ENCODE measurements at places on chromosomes 1 and 21. TPM values are rescaled to one million over a fixed set of nuclear protein-coding genes. Genes with fewer than 3 reads are reported as not detected.
A peak's percentile ranks its signal among the peaks of the same experiment; 100 is the strongest.

C1QC gene
- not detected for total RNA-seq

RPE65 gene
- not detected for total RNA-seq

C4BPB gene
- total RNA-seq = 1.7 TPM

OR2M3 gene
- not detected for total RNA-seq

MAP10 gene
- total RNA-seq = 3.1 TPM

TSPEAR gene
- not detected for total RNA-seq

KCNE2 gene
- total RNA-seq = not detected

LRRC8B gene
- total RNA-seq = 11.8 TPM

ARHGAP29 gene
- not detected for total RNA-seq

KRTAP11-1 gene
- total RNA-seq = not detected

C8A gene
- total RNA-seq = not detected

RIPK4 gene
- not detected for total RNA-seq

DNA sequence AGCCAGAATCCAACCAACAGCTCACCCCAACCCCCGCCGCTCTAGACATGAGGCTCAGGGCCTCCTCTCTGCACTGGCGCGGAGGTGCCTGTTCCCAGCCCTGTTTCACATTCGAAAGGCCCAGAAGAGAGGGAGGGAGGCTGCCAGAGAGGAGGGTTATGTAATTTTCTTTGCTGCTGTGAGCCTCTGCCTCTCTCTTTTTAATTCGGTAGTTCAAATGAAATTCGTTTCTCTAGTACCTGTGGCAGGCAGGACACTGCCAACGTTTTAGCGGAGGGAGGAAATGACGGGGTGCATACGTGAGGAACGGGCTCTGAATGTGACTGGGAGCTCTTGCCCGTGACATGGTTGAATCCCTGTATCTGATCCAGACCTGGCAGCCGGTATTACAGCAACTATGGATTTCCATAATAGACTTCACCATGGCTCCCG is 9.4 kb downstream of the PRDM16 start:
- DNase-seq = no peak

DNA sequence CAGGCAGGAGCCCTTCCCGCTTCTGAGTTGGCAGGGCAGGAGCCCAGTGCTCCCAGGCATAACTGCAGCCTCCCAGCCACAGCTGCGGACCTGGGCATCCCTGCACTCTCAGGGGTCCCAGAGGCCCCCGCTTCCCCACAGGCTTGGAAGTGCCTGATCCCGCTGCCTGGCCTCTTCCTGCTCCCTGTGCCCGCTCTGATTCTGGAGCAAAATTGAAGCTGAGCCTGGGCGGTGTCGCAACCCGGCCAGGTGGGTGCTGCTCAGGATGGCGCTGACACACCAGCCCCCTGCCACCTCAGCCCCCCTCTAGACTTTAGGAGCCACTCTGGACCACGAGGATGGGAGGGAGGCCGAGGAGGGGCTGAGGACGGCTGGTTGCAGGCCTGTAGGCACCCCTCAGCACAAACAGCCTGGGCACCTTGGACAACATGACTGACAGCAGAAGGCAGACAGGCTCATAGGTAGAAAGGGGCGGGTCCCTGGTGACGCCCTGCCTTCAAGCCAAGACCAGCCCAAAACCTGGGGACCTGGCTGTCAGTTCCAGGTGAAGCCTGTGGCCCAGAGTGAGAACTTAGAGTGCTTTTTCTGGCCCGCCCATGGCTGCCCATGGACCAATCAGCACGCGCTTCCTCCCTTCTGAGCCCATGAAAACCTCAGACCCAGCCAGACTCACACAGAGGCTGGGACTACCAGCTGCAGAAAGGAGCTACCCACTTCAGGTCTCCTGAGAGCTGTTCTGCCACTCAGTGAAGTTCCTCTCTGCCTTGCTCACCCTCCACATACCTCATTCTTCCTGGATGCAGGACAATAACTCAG is 7.2 kb downstream of the HLCS start:
- DNase-seq = no peak

GRCh38 chr1:47508702-47509431 is 71.0 kb downstream of the FOXD2 start:
- DNase-seq = no peak

DNA sequence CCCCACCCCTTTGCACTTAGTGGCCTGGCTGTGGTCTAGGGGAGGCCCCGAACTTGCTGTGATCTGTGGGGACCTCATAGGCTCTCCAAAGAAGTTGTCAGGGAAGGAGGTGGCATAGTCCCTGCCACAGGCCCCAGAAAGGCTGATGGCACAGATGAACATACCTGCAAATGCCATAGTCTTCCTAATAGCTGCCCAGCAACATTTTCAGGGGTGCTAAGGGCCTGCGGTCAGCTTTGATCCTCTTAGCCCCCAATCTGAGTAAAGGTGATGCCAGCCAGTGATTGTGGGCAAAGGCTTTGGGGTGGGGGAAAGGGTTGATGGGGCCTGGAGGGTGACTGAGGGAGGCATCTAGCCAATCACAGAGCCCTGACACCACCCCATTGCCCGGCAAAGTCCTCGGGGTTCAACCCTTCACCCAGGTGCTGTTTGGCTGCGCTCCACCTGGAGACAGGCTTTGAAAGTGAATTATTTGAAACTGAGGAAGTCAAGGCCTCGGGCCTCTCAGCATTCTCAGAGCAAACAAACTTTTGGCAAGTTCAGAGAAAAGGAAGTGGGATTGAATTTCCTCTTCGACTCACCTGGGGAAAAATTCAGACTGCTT is 35.8 kb downstream of the PAX7 start:
- DNase-seq = no peak

DNA sequence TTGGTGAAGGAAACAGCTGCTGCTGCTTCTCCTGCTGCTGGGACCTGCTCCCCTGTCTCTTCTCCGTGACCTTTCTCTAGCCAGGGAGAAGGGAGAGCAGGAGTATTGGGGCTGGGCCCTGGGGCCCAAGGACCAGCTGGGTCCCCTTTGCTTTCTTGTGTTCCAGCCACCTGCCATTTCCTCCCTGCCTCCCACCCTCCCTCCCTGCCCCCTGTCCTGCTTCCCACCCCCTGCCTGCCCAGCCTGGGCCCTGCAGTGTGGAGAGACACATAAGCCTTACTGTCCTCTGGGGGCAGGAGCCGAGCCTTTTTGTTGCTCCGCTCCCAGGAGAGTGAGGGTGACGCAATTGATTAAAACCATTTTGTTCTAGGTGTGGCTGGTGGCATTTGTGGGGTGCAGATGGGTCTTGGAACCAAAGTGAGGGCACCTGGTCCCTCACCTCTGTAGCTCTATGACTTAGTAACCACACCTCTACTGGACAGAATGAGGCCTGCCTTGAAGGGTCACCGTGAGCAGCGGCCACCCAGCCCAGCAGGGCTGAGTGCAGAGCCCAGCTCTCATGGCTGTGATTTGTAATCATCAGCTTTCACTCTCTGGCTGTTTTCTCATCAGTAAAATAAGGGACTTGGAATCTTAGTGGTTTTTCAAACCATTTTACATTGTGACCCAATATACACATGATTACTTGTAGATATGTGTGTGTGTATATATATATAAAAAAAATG is 13.9 kb upstream of the TMEM222 start:
- DNase-seq = no peak

GRCh38 chr1:206472454-206472853 is 2.2 kb downstream of the IKBKE start:
- DNase-seq = peak; percentile 60

GRCh38 chr21:42486531-42486930 is 9.5 kb downstream of the RSPH1 start:
- DNase-seq = no peak

GRCh38 chr1:8078176-8078671 is 52.1 kb upstream of the ERRFI1 start:
- DNase-seq = no peak

DNA sequence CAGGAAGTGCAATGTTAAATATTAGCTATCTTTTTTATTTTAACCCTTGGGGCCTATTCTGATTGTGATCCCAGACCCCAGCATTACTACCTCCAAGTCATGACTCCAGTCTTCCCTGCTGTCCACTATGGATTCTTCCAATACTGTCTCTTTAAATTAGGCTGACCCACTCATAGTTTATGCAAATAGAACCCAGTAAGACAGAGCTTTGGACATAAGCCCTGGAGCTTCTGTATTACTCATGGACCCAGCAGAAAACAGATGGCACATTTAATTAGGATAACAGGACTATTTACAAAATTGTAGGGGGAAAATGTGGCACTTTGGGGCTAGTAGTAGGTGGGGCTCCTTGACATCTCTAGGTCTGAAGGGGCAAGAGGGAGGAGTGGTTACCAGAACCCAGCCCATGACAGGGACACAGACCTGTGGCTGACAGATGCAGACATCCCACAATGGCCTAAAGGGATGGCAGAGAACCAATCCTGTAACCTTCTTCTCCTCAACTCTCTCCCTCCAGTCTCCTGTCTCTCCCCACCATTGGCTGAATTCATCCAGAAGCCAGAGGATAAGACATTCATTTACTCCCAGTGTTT is 233.5 kb downstream of the OMA1 start:
- DNase-seq = no peak

- DNase-seq = no peak
These were observed 63.7 kb upstream of the CAMK1G start for GRCh38 chr1:209519786-209520185.

DNA sequence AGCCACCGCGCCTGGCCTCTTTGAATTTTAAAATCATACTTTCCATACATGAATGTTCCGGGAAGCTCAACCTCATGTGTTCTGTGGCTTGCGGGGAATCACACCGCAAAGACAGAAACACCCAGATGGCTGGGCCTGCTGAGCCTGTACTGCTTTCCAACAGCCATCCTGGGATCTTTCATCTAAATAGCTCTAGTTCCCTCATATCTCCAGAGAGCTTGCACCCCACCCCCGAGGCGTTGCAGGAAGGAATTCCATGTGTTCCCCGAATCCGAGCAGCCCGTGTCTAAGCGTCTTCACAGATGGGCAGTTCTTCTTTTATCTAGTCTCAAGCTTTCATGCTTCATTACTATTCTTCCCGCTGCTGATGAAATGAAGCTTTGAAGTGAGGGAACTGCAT is 66.4 kb downstream of the IGSF21 start:
- no peak for DNase-seq

GRCh38 chr1:238143038-238143437 is 252.3 kb upstream of the ZP4 start:
- no peak for DNase-seq

GRCh38 chr1:214259353-214259977 is 21.5 kb upstream of the SMYD2 start:
- DNase-seq = no peak

DNA sequence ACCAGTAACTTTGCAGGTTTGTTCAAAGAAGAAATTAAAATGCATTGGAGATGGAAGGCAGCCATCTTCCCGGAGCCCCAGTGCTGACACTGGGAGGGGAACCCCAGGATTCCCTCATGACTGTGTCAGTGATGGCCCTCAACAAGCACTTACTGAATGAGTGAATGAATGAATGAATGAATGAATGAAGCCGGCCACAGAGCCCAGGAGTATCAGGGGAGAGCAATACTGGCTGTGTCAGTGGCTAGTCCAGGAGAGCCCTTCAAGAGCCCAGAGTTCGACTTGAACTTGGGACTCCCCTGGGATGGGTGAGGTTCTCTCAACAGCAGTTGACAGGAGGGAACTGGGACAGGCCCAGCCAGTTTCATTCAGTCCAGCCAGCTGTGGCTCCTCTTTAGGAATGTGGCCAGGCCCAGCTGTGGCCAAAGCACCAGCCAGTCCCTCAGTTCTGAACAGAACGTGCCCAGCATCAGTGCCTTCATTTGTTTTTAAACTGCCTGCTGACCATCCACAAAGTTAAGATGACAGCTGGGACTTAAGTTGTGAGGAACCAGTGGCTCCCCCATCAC is 9.2 kb upstream of the ERG start:
- DNase-seq = no peak

- DNase-seq = no peak
These were observed 10.1 kb downstream of the TMCC2 start for GRCh38 chr1:205237526-205238484.

GRCh38 chr1:9112961-9113880 is 15.7 kb downstream of the GPR157 start:
- no peak for DNase-seq

- no peak for DNase-seq
These were observed 64.8 kb downstream of the TSEN15 start for GRCh38 chr1:184116287-184116686.

DNA sequence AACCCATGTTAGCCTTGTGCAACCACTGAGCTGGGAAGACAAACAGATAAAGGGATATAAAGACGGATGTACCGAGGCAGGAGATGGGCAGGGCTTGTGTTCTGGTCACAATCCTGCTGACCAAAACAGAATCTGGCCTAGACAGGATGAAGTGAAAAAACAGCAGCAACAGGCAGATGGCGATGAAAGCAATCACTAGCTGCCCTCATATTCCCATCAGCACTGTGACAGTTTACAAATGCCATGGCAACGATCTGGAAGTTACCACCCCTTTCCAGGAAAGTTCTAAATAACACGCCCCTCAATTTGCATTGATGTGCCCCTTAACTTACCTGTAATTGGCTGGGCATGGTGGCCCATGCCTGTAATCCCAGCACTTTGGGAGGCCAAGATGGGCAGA is 40.6 kb upstream of the CD46 start:
- no peak for DNase-seq

GRCh38 chr1:240801442-240801841 is 189.5 kb upstream of the GREM2 start:
- no peak for DNase-seq

DNA sequence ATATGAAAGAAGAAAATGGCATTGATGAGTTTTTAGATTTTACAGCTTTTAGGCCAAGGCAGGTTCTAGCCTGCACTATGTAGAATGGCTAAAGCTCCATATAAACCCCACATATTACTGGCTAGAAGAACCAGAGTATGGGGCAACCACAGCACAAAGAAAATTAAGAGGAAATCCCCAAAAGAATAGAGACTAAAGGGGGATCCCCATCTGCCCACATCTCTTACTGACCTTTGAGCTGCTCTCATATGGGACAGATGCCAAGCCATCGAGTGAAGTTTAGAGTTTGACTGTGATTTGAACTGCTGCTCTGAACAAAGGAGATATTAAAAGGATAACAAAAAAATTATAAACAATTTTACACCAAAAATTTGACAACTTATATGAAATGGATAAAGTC is 102.2 kb upstream of the HAO2 start:
- no peak for DNase-seq

- DNase-seq = no peak
These were observed 59.1 kb downstream of the URB2 start for GRCh38 chr1:229685149-229685548.

DNA sequence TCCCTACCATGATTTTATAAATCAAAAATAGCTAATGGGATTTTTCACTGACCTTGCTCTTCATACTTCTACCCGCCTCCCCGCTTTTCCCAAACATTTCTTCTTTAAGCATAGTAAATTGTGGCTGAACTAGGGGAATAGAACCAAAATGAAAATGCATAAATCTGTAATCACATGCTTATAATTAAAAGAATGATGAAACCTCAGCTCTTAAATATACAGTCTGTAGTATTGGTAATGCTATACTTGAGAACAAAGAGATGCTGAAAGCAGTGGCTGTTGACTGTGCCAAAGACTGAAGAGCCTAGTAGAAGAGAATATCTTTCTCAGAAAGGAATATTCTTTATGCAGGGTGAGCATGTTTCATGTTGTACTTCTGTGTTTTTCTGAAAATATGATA is 249.1 kb downstream of the GREM2 start:
- DNase-seq = no peak
